Progenitor cell of endocrine pancreas (in vitro differentiated cells): ENCODE measurements at places on chromosomes 7 and 10.

DNA sequence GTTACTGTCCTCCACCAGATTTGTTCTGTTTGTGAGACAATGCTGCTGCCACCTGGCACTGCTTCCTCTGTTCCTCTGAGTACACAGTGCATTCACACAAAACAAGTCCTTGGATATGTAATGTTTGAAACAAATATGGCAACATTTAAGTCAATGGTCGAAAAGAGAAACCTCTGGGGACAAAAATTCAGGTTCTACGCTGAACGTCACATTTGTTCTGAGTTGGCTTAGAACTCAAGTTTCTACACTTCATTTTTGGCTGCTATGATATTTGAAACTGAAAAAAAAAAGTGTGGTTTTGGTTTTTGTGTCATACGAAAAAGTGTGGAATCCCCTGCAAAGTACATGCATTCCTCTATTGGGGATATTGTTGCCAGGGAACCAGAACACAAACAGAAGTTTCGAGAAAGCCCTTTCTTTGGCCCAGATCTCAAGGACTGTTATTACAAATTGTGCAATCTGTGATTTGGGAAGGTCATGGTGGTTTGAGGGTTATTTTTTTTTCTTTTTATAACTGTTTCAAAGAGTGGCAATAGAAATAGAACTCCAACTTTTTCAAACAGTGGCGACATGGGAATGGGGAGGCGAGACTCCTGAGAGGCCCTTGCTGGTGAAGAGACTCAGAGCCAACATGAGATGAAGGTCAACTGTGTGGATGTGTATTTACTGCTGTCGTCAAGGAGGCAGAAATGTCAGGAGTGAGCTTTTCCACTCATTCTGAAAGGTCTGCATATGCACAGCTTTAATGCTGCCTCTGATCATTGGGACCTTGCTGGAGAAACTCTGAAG lies 127.5 kb downstream of the CUBN start:
- no peak for DNase-seq

- DNase-seq = no peak
These were observed 124.9 kb upstream of the HABP2 start for GRCh38 chr10:113427811-113428558.

GRCh38 chr10:11602919-11603523 lies 8.4 kb downstream of the USP6NL start:
- DNase-seq = no peak

DNA sequence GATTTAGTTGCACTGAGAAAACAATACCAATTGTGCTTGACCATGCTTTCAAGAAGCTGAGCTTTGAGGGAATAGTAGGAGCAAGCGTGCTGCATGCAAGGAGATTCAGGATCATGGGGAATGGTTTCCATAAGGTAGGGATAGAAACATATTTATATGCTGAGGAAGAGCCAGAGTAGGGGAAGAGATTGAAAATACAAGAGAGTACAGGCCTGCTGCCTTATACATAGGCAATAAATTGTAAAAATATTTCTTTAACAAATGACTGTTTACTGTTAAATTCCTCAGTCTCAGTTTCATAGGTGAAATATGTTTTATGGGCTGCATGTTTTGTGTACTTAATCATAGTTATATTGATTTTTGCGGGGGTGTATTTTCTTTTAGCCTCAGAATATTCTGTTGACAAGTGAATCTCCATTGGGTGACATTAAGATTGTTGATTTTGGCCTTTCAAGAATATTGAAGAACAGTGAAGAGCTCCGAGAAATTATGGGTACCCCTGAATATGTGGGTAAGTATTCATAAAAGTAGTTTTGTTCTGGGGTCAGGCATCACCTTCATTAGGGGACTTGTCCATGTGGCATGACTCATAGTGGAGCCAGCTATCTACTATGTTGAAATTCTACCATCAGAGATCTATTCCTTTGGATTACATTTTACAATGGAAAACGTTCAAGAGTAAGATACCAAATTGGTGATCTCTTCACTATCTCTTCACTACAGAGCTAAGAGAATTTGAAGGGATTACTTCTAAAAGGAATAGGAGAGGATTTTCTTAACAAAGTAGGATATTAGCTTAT lies 36.5 kb downstream of the STK17A start:
- no peak for DNase-seq
